Right forelimb (tissue), 1 donor: ENCODE measurements at places on chromosomes 7 and 10.

GRCh38 chr7:103573479-103574058 lies 127.6 kb upstream of the SLC26A5 start:
- no peak for DNase-seq

DNA sequence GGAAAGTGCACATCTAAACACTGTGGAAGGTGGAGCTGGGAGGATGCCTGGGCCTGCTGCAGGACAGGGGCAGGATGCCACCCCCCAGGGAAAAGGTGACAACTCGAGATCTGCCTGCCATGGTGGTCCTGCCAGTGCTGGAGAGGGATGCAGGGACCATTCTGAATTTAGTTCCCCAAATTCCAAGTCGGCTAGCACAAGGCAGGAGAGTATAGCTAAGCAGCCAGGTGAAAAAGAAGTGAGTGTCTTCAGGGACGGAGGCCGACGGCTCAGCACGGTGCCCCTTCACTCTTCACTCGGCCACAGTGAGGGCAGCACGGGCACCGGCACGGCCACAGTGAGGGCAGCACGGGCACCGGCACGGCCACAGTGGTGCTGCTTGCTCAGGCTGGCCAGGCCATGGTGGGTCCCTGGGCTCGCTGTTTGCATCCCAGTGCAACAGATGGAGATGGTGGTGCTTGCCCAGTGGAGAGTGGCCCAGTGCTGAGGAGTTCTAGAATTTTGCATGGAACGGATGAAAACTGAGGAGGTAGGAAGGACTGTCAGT lies 161.3 kb upstream of the SHH start:
- no peak for DNase-seq

DNA sequence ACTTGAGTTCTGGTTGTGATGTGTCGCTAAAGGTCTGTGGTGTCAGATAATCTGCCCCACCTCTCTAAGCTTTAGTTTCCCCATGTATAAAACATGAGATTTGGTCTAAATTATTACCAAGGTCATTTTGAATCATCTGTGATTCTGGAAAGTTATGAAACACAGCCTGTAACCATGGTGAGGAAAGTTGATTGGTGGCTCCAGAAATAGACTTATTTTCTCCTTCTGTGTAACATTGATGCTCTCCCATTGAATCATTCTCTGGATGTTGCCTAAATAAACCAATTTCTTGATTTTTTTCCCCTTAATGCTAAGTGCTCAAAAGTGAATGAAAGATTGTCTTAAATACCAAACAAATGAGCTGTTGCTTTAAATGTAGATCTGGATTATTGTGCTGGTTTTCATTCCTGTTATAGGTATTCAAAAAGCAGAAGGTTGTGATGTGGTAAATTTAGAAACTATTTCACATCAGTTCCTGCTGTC lies 30.0 kb upstream of the PCGF5 start:
- no peak for DNase-seq

DNA sequence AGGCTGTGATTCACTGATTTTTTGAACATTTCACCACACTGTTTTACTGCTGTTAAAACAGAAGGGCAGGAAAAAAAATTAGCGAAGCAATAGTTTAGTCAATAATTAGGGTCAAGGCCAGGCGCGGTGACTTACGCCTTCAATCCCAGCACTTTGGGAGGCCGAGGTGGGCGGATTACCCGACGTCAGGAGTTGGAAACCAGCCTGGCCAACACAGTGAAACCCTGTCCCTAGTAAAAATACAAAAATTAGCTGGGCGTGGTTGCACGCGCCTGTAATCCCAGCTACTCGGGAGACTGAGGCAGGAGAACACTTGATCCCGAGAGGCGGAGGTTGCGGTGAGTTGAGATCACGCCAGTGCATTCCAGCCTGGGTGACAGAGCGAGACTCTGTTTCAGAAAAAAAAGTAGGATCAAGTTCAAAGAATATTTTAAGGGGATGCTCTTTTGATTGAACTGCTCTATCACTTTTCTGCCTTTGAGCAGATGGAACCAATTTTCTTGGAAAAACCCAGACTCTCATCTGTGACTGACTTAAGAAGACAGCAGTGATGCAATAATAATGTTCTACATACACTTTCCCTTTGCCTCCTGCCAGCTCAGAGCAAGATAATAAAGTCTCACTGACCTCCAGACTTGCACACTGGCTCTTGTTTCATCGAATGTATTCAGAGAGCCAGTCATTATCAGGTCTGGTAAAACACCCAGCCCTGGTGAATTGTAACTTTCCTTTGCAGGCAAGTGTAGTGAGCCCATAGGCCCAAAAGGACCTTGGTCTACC lies 1.6 kb upstream of the PPA1 start:
- no peak for DNase-seq

DNA sequence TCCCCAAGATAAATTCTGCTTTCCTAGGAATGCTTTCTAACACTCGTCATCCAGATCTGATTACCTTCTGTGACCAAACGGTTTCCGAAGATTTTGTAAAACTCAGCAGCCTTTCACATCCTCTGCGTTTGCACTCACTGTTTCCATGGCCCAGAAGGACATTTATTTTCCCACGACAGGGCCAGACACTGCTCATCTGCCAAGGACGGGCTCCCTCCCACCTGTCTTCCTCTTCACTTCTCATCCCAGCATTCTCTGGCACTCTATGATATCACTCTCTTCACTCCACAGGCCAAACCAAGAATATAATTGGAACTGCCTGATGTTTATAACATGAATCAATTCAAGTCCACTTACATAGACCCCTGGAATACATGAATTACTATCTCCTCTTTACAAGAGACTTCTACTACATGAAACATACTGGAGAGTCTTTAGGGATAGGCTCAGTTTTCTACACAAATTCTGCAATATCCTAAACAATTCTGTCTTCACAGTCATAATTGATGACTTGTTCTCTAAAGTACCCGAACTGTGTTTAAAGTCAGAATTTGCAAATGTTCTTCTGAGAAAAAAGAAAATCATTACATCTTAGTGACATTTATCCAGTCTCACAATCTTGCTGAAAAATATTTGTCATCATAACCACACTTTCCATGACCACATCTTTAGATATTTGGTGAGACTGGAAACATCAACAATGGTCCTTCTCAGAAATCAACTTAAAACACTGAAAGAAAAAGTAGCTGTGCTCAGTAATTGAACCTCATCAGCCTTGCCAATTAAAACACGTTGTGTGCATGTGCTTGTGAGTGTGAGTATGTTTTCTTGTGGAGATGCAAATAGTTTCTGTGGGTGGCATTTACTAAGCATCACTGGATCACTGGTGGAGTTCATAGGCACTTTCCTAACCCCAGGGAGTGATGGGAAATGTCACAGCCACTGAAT lies 79.5 kb upstream of the PRSS58 start:
- DNase-seq: no peak

GRCh38 chr10:59965899-59966650 lies 59.7 kb upstream of the CCDC6 start:
- DNase-seq: no peak

DNA sequence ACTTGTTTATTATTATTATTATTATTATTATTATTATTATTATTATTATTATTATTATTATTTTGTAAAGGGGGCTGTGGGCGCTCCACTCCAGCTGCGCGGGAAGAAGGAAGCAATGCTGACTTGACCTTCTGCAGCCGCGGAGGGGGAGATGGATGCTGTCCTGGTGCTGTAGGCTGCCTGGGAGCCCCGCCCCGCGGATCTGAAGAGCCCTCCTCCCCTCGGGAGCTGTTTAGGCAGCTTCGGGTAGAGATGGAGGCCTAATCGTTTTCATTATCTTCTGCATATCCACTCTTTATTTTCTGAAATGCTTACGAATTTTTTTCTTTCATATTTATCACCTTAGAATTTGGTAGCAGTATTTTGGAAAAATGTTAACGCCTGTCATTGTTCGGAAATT lies 101.2 kb upstream of the KLF6 start:
- DNase-seq: no peak

DNA sequence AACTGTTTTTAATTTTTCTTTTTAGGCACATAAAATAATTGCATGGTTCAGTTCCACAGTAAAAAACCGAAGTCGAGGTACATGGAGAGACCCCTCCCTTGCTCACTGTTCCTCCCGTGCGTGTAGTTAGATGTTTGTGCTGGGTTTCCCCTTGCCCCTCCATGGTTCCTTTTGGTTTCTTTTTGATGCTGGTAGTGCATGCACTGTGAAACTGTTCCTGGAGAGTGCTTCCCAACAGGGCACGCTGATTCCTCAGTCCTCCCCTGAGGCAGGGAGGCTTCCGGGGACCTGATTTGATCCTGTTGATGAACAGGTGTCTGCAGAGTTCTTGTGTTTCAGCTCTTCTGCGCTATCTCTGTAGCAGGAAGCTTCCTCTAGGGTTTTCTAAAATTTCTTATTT lies 69.5 kb downstream of the ADCY1 start:
- DNase-seq: no peak

- DNase-seq: no peak
Observed at GRCh38 chr10:12634621-12634931, 285.2 kb downstream of the CAMK1D start.

DNA sequence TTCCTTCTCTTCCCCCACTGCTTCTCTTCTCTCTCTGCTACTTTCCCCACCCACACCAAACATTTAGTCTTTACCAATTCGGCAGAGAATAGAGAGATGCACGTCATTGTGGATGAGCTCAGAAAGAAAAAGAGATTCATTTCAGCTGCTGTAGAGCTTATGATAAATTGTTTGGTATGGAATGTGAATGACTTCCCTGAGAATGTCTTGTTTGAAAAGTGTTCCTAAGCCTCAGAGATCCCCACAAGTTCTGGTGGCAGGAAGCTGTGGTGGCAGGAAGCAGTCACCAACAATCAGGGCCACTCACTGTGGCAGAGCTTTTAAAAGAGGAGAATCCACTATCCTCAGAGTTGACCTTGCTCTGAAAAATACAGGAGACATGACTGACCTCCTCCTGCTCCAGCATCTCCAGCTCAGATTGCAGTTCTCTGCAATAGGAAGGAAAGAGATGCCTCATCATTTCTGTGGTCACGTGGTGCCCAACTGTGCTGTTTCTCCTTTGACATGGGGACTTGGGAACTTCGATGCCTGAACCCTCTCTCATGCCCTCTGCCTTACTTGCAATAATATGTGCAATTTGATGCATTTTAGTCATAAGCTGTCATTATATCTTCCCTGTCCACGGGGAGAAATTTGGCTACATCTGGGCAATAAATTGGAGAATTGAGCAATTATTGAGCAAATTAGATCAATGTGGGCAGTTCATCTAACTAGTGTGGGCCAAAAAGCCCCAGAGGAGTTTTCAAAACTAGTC lies 76.5 kb downstream of the BMPER start:
- DNase-seq: no peak

GRCh38 chr10:79067241-79068202 lies 1.2 kb upstream of the ZMIZ1 start:
- peak; percentile 98 for DNase-seq
